ENCODE measurements at places on chromosomes 2 and 18. TPM values are rescaled to one million over a fixed set of nuclear protein-coding genes. Genes with fewer than 3 reads are reported as not detected.

GRCh38 chr2:141392517-141393213, 738.2 kb downstream of the LRP1B start:
- no peaks in the 10 kb centered on the region for H3K27me3 ChIP-seq
- H3K4me3 ChIP-seq, result no peak overlapping the region
- no peak overlapping the region for H3K27ac ChIP-seq
- no peaks in the 10 kb centered on the region for H3K36me3 ChIP-seq

- no peak overlapping the region for H3K27ac ChIP-seq
- no peaks in the 10 kb centered on the region for H3K27me3 ChIP-seq
- H3K36me3 ChIP-seq, result no peaks in the 10 kb centered on the region
- DNase-seq, result no peak
- no peak overlapping the region for H3K4me3 ChIP-seq
- H3K4me1 ChIP-seq, result no peaks in the 10 kb centered on the region
Observed at GRCh38 chr2:45884126-45884525, 232.7 kb downstream of the PRKCE start.

BCL2 gene
- 4.9 TPM for total RNA-seq

DNA sequence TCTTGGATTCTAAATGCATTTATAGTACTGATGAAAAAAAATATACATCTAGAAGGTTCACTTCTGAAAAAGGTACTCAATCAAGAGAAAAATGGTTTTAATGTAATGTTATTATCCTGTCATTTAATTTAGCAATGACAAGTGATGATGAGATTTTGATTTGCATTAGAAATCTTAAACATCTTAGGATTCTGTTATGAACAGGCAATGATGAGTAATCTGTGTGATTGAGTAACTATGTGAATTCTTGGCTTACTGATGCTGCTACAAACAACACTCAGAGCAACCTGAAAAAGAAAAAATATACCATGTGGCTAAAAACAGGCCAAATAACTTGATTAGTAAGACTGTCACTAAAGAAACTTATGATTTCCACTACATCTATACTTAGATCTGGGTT, 30.1 kb downstream of the RBKS start:
- no peaks in the 10 kb centered on the region for H3K36me3 ChIP-seq
- no peaks in the 10 kb centered on the region for H3K27me3 ChIP-seq
- peaks cover 6% of the 10 kb centered on the region for H3K4me1 ChIP-seq
- DNase-seq, result no peak
- H3K27ac ChIP-seq, result no peak overlapping the region
- H3K4me3 ChIP-seq, result no peak overlapping the region

C1GALT1C1L gene
- 0.12 TPM for total RNA-seq

PRKAG3 gene
- total RNA-seq, result not detected

GRCh38 chr2:72527424-72527823, 298.4 kb downstream of the EXOC6B start:
- no peak overlapping the region for H3K27ac ChIP-seq
- no peaks in the 10 kb centered on the region for H3K27me3 ChIP-seq
- no peak overlapping the region for H3K4me3 ChIP-seq
- no peak for DNase-seq
- H3K36me3 ChIP-seq, result no peaks in the 10 kb centered on the region
- peaks cover 3% of the 10 kb centered on the region for H3K4me1 ChIP-seq

- H3K27ac ChIP-seq, result no peak overlapping the region
- no peak for DNase-seq
- peaks cover 13% of the 10 kb centered on the region for H3K4me1 ChIP-seq
- H3K36me3 ChIP-seq, result no peaks in the 10 kb centered on the region
- no peaks in the 10 kb centered on the region for H3K27me3 ChIP-seq
- H3K4me3 ChIP-seq, result no peak overlapping the region
Observed at GRCh38 chr2:11862049-11862448, 115.6 kb downstream of the LPIN1 start.

- DNase-seq, result no peak
- no peak overlapping the region for H3K27ac ChIP-seq
- no peaks in the 10 kb centered on the region for H3K27me3 ChIP-seq
- no peak overlapping the region for H3K4me3 ChIP-seq
Observed at GRCh38 chr18:32958746-32959145, 185.9 kb upstream of the KLHL14 start.

DNA sequence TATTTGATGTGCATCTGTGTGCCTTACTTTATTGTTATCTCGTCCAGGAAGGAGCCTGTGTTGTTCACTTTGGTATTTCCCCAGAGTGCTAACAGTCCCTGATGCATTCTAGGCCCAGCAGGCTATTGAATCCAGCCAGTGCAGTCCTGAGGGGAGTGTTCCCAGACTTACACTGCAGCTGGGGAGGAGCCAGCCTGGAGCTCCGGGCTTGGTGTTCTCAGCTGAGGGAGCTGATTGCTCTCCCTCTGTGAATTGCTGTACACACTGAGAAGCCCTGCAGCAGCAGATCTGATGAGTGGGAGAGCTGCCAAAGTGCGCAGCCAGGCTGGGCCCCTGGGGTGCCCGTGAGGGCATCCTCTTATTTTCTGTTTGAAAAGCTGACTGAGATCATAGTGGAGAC, 159.2 kb downstream of the GALNT3 start:
- H3K27ac ChIP-seq, result peak overlapping the region; percentile 78

GRCh38 chr2:75076088-75076487, 117.6 kb downstream of the POLE4 start:
- H3K4me3 ChIP-seq, result no peak overlapping the region
- no peak for DNase-seq
- H3K4me1 ChIP-seq, result peaks cover 18% of the 10 kb centered on the region
- no peaks in the 10 kb centered on the region for H3K27me3 ChIP-seq

RAB3GAP1 gene
- 71.2 TPM for total RNA-seq

DTNA gene
- 15.0 TPM for total RNA-seq

DNA sequence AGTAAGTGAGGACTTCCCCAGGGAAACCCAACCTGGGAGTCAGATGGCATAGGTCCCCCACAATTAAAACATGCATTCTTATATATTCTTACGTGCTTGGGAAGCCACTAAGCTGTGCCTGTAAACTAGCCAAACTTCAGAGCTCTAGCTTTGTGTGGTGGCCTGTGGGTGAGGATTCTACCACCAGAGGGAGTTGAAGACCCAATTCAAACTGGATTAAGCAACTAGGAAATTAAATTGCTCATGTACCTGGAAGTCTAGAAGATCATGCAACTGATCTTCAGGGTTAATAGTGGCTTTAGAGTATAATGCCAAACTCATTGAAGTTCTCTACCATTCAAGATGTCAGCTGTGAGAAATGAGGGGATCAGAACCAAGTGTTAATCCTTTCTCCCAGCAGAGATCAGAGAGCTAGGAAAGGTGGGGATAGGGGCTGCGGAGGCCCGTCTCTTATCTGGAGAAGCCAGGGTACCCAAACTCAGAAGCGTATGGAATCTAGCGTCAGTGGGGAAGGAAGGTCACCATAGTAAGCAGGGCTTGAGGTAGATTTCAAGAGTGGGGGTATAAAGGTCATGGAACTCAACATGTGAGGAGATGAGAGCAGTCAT, 53.2 kb upstream of the CCDC85A start:
- peaks cover 10% of the 10 kb centered on the region for H3K4me1 ChIP-seq
- no peak overlapping the region for H3K27ac ChIP-seq
- no peaks in the 10 kb centered on the region for H3K36me3 ChIP-seq
- DNase-seq, result peak; percentile 58

- no peaks in the 10 kb centered on the region for H3K27me3 ChIP-seq
- no peak overlapping the region for H3K4me3 ChIP-seq
- H3K36me3 ChIP-seq, result no peaks in the 10 kb centered on the region
- no peak for DNase-seq
- no peak overlapping the region for H3K27ac ChIP-seq
- H3K4me1 ChIP-seq, result peaks cover 7% of the 10 kb centered on the region
Observed at GRCh38 chr2:133777574-133777960, 209.3 kb upstream of the NCKAP5 start.

ALPI gene
- total RNA-seq, result not detected

DNA sequence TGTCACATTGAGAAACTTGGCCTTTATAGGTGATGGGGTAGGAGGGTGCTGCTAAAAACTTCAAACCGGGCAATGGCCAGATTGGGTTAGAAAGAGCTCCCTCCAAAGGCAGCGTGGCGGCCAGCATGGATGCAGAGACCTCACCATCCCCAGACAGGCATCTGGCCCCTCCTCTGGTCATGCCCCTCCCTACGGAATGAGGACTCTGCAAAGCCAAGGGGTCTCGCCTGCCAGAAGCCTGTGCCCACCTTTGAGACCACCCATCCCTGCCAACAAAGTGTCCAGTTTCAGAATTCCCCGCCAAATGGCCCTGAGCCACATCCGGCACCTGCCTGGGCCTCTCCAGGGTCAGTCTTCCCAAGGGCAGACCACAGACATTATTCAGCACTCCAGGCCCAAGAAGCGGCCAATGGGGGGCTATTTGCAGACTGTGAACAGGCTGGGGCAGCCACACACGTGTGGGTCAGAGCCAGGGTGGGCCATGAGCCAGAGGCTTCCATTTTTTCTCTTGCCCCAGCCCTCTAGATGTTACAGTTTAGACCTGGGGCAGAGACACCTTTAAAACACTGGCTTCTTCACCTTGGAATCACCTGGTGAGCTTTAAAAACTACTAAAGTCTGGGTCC, 4.2 kb upstream of the ATP6V1B1 start:
- no peak overlapping the region for H3K27ac ChIP-seq
- no peaks in the 10 kb centered on the region for H3K27me3 ChIP-seq
- no peaks in the 10 kb centered on the region for H3K36me3 ChIP-seq
- H3K4me1 ChIP-seq, result peaks cover 15% of the 10 kb centered on the region
- no peak overlapping the region for H3K4me3 ChIP-seq
- no peak for DNase-seq

COBLL1 gene
- total RNA-seq, result 4.3 TPM

RUFY4 gene
- not detected for total RNA-seq

CYRIA gene
- total RNA-seq, result 1.0 TPM

- H3K36me3 ChIP-seq, result no peaks in the 10 kb centered on the region
- no peaks in the 10 kb centered on the region for H3K4me1 ChIP-seq
- no peaks in the 10 kb centered on the region for H3K27me3 ChIP-seq
- no peak for DNase-seq
Observed at GRCh38 chr2:231634951-231635875, 42.5 kb downstream of the TEX44 start.

GRCh38 chr2:54438271-54438670, 17.9 kb upstream of the SPTBN1 start:
- H3K4me1 ChIP-seq, result no peaks in the 10 kb centered on the region
- H3K36me3 ChIP-seq, result no peaks in the 10 kb centered on the region
- H3K27ac ChIP-seq, result no peak overlapping the region
- H3K4me3 ChIP-seq, result no peak overlapping the region

- H3K4me1 ChIP-seq, result peaks cover 60% of the 10 kb centered on the region
- no peak for DNase-seq
- H3K27ac ChIP-seq, result no peak overlapping the region
- no peaks in the 10 kb centered on the region for H3K36me3 ChIP-seq
- H3K4me3 ChIP-seq, result no peak overlapping the region
- no peaks in the 10 kb centered on the region for H3K27me3 ChIP-seq
Observed at GRCh38 chr18:55355223-55355622, 232.8 kb downstream of the TCF4 start.

GRCh38 chr2:191150600-191151330, at the start of gene STAT4:
TSS of gene STAT4 (minus strand) at chr2:191150994. CDS start at chr2:191148203, 2,791 bp downstream.
- H3K27me3 ChIP-seq, result peaks cover 45% of the 10 kb centered on the region
- H3K36me3 ChIP-seq, result no peaks in the 10 kb centered on the region
- H3K4me3 ChIP-seq, result peak within 1 kb of the TSS; percentile 47
- no peaks in the 10 kb centered on the region for H3K4me1 ChIP-seq
- DNase-seq, result peak; percentile 38

DNA sequence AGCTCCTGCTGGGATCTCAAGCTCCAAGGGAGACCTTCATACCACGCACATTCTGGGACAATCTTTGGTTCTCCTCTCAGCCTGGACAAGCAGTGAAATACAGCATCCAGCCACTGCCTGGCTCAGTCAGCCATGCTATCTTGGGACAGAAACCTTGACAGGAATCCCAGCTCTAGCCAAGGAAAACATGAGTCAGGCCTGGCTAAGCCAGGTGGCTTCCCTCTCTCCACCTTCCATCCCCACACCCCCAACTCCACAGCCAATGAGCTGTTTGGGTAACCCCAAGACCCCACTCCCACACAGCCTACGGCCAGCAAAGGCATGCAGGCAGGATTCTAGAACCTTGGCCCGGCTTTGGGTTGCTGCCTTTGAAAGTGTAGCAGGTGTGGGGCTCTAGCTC, 64.9 kb downstream of the MCFD2 start:
- no peak overlapping the region for H3K4me3 ChIP-seq
- no peak for DNase-seq
- no peaks in the 10 kb centered on the region for H3K4me1 ChIP-seq

DNA sequence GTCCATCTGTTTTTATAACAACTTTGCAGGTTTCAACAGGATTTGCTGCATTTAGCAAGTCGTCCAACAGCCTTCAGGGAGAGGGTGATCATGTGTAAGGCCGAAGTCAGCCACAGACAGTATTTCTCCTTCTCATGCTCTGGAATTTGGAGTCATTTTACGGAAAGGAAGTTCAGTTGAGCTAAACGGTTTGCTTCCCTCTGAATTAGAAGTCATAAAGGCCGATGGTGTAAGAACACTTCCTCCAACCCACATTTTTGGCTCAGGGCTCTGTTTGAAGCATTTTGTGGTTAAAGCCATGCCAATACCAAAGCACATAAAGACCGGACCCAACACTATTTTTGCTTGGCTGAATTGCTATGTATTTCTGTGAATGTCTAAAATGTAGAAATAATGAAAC, 129.5 kb downstream of the TMEM182 start:
- no peak overlapping the region for H3K27ac ChIP-seq
- no peak overlapping the region for H3K4me3 ChIP-seq
- peaks cover 33% of the 10 kb centered on the region for H3K4me1 ChIP-seq
- no peaks in the 10 kb centered on the region for H3K27me3 ChIP-seq

DNA sequence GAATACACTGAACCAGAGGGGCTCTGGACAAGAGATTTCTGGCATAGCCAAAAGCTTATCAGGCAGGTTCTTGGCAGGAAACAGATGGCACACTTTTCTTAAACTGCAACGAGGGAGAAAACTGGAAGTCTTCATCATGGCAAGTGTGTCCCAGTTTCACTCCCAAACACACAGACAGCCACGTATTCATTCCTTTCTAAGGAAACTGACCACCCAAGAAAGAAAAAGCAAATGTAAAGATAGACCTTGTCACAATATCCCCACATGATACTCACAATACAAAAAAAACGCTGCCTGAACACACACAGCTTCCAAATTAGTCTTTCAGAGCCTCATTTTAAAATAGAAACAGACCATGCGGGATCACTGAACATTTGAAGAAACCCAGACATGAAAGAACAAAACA, 40.6 kb upstream of the RTTN start:
- no peak for DNase-seq
- peaks cover 7% of the 10 kb centered on the region for H3K4me1 ChIP-seq
- H3K4me3 ChIP-seq, result no peak overlapping the region
- H3K27me3 ChIP-seq, result no peaks in the 10 kb centered on the region
- H3K27ac ChIP-seq, result no peak overlapping the region

Data from neural progenitor cell (in vitro differentiated cells).